ENCODE measurements at places on chromosomes 6 and 20.

DNA sequence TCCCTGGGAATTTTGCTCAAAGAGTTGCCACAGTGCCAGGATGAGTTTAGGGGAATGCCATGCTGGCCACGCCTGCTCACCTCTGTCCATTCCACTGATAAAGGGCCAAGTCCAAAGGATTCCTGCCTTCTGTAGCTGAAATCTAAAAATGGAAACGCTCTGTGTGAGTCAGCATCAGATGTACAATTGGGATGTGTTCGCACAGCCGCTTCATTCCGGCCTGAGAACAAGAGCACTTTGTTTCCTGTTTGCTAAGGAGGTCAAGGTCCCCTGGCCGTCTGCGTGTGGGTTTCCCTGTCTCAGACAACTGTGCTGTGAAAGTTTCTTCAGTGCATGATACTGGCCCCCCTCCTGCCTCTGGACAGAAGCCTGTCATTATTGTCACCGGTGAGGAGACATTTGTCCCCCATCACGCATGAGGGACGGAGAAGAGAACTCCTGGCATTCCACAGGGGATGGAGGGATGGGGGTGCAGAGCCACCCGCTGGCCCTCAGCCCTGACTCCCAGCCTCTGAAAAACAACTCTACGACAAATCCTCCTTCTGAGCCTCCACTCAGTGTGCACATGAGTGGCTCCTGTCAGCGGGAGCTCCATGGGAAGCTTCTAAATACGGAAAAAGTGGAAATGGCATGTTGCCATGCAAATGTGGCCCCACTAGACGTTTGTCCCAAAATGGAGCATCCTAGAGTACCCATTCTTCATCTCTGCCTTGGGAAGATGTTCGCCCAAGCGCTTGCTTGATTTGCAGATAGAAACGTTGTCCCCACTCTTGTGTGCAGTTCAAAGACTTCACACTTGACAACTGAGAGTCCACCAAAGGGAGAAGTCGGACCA lies 143.5 kb upstream of the AFDN start:
- DNase-seq: peak; percentile 100

GRCh38 chr6:71197780-71198179 lies 90.8 kb upstream of the OGFRL1 start:
- DNase-seq: no peak

DNA sequence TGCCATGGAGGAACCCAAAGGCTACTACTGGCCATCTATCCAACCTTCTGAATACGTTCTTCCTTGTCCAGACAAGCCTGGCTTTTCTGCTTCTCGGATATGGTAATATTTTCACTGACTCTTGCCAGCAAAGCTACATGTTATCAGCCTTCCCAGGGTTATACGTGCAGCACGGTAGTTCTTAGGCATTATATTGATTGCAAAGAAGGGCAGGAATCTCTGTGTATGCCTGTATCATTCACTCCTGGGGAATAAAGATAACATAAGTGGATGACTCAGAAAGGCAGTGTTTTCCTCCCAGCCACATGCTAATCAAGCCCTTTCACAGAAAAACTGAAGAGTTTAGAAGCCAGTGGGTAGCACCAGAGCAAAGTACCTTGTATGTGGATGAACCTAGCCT lies 98.7 kb downstream of the ADGRG6 start:
- no peak for DNase-seq

DNA sequence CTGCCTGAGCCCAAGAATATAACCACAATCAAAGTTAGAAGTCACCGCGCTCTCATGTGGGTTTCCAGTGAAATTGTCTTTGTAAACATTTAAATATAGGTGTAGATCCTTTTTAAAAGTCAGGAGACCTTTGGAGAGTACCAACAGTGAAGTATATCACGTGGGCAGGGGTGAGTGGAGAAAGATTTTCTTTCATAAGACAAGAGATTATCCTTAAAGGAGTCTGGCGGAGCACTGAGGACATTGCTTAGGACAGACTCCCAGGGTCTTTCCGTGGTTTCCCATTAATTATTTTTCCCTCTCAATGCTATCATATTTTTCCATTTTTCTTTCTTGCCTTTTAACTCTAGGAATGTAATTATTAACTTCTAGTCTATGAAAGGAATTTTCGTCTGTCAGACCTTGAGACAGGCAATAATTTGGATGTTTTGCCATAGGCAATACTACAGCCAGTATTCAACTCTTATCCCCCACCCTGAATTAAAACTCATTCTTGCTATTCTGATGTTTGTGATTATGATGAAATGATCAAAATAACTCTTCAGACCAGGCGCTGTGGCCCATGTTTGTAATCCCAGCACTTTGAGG lies 31.4 kb downstream of the DCBLD1 start:
- no peak for DNase-seq

DNA sequence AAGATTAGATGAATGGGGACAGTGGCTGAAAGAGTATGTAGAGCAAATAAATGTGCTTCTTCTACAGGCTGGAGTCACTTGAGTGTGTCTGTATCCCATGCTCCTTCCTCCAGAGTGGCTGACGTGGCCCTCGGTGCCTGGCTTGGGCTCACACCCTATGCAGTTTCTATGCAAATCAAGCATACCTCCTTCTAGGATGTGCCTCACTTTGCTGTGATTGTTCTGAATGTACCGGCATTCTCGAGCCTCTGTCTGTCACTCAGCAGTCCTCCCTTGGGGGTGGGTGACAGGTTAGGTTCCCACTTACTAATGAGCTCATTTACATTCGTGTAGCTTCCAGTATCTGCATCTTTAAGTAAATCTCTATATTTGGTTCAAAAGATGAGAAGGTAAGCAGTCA lies 55.1 kb upstream of the HDDC2 start:
- DNase-seq: no peak

GRCh38 chr6:147509891-147510290 lies 1.4 kb downstream of the SAMD5 start:
- peak; percentile 7 for DNase-seq

DNA sequence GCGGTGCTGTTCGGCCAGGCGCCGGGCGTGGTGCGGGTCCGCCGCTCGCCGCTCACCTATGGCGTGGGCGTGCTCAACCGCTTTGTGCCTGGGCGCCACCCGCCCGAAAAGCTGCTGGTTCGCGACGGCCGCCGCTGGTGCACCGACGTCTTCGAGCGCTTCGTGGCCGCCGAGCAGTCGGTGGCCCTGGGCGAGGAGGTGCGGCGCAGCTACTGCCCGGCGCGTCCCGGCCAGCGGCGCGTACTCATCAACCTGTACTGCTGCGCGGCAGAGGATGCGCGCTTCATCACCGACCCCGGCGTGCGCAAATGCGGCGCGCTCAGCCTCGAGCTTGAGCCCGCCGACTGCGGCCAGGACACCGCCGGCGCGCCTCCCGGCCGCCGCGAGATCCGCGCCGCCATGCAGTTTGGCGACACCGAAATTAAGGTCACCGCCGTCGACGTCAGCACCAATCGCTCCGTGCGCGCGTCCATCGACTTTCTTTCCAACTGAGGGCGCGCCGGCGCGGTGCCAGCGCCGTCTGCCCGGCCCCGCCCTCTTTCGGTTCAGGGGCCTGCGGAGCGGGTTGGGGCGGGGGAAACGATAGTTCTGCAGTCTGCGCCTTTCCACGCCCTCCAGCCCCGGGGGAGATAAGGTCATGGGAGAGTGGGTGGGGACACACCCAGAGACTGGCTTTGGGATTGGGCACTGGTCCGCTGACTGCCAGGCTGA lies 15.7 kb downstream of the ADISSP start:
- no peak for DNase-seq

DNA sequence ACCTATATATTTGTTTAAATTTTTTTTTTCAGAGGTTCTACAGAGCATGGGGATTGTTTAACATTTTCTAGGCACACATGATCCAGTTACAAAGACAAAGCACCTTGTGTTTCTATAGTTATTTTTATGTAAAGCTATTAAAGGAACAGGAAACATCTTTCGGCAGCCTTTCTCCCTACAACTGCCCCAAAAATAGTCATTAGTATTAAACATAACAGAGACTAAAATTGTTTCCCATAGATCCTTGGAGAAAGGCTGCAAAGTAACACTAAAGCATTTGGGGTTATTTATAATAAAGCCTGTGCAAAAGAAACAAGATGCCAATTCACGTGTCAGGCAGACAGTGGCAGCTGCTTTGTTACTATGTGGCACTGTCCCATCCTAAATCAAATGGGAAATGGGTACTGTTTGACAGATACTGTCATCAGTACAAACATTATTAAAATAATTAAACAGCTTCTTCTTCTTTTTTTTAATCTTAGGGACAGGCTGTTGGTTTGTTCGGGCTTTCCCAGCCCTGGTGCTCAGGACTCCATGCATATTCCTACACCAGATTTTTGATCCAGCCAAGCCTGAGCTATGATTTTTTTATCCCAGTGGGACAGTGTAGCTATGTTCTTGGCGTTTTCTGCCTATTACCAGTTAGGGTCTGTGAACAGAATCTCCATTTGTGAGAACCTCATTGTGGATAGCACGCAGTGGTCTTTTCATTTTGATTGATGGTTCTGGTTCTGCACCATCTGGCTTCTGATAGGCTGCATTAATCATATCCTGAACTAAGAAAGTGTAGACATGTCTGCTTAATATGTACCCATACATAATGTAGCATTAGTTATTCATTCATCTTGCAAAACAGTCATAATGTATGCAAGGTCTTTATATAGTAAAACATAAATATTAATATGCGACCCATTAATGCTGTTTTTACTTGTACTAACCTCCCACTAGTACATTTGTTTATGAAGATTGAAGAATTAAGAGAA lies 460.4 kb upstream of the SOX4 start:
- DNase-seq: no peak

DNA sequence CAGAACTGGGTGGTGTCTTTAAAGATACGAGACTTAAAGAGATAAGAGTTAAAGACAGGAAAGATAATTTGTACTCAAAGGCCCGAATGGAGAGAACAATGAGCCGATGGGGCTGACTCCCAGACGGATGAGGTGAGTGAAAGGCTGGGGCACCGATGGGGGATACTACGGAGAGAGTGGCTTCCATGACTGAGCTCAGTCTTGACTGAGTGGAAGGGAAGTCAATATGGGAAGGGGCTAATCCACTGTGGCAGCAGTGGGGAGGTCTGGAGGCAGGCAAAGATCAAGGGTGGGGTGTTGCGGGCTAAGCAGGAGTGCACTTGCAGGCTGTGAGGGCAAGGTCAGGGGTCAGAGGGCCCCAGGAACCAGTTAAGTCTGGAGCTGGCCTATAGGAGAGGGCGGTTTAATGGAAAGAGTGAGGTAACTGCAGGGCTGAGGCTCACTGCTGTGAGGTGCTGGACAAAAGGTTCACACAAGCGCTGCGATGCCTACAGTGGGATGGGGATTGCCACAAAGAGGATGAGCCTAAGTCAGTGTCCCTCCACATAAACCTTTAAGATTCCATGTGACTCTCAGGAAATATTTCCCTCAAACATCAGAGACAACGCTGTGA lies 42.1 kb downstream of the FAXC start:
- no peak for DNase-seq

- DNase-seq: no peak
These were observed 28.8 kb upstream of the ZBTB24 start for GRCh38 chr6:109511832-109512231.

DNA sequence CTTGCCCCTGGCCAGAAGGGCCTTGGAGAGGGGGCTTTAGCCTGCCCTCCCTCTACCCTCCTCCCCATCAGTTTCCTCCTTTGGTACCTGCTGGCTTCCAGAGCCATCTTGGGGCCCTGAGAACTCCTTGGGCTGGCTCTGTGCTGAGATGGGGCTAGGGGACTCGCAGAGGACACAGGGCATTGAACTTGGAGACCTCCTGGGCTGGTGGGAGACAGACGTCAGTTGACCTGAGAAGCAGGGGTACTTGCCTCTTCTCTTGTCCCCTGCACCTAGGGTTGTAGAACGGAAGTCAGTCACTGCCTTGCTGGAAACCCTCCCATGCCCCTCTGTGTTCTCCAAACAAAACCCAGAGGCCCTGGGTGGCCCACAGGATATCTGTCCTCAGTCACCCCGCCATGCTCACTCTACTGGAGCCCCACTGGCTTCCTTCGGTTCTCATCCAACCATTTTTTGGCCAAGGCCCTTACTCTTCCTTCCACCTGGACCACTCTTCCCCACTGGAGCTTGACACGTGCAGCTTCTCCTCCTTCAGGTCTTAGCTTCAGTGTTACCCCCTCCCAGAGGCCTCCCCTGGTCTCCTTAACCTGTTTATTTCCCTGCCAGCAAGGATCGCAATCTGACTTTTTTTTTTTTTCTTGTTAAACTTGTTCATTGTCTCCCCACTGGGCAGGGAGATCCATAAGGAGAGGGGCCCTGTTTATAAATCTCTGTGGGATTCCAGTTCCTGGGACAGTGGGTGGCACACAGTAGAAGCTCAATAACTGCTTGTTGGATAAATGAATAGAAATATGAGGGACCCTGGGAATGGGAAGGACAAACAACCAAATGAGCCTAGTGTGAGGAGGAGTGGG lies 971 bp downstream of the RBCK1 start:
- no peak for DNase-seq

GRCh38 chr6:102641426-102641825 lies 1247.9 kb downstream of the GRIK2 start:
- no peak for DNase-seq

- DNase-seq: no peak
These were observed 46.4 kb downstream of the UTRN start for GRCh38 chr6:144331491-144331969.

DNA sequence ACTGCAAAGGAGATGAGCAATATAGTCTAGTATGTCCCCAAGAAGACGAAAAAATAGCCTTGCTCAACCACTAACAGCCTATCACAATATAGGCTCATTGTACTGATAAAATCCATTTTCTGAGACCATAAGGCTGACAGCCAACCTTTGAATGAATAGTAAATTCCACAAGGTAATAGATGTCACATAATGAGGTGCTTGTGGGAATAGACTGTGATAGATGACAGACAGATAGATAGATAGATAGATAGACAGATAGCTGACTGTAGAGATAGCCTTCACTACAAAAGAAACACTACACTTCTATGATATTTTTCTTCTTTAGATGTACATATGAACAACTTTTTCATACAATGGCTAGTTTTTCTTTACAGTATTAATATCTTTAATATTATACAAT lies 760.3 kb upstream of the NRSN1 start:
- DNase-seq: no peak

DNA sequence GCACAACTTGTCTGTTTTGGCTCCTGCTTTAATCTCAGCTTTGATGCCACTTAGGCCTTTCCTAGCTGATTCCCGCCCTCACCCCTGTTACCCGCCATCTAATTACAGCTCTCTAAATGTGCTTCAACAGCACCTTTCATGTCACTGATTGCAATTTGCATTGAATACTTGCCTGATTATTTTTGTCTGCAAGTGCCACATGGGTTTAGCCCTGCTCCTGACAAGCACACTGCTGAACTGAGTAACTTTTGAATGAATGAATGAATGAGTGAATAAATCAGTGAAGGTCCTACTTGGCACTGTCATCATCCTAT lies 591 bp upstream of the DCBLD1 start:
- no peak for DNase-seq

Measured in HepG2 (cell line).